Amniotic stem cell (primary cell): ENCODE measurements at places on chromosomes 3 and 15.

- no peak for DNase-seq
These were observed 24.2 kb downstream of the PSMD6 start for GRCh38 chr3:63998852-63999754.

GRCh38 chr3:29072611-29073010 is 208.3 kb upstream of the RBMS3 start:
- no peak for DNase-seq

DNA sequence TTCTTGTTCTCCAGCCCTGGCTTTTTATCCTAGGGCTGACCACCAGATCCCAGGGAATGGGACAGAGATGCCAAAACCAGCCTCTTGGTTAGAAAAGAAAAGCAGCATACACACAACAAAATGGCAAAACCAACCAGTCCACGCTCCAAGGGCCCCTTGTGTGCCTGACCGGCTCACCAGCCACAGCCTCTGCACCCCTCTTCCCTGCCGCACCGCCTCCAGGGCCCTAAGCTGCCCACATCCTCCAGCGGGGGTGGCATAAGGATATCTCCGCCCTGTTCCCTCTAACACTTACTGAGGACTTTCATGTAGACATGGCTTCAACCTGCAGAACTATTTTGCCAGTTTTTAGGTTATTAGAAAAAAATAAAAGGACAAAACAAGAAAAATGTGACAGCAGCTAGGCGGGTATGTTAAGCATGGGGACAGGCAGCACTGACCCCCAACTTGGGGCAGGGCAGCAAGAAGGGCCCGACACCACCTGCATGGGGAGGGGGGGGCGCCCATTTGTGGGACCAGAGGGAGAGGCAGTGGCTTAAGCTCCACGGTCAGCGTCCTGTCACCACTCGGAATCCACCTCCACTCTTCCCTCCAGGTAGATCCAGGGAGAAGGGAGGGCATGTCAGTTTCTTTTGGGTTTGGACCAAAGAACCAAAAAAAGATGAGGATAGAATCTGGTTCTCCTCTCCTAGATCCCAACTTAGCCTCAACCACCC is 49.1 kb downstream of the DHX30 start:
- DNase-seq = no peak

- DNase-seq = no peak
These were observed 372.0 kb upstream of the ATP10A start for GRCh38 chr15:26234976-26235767.

GRCh38 chr3:114417675-114418074 is 123.8 kb downstream of the TIGIT start:
- no peak for DNase-seq

GRCh38 chr3:53630547-53630946 is 136.1 kb downstream of the CACNA1D start:
- no peak for DNase-seq

GRCh38 chr3:71035886-71036285 is 547.6 kb downstream of the FOXP1 start:
- no peak for DNase-seq

- DNase-seq = peak; percentile 30
These were observed at the start of gene CSK for GRCh38 chr15:74781431-74782258. TSS of gene CSK (plus strand) at chr15:74782080. CDS start at chr15:74798298, 16,218 bp downstream.

DNA sequence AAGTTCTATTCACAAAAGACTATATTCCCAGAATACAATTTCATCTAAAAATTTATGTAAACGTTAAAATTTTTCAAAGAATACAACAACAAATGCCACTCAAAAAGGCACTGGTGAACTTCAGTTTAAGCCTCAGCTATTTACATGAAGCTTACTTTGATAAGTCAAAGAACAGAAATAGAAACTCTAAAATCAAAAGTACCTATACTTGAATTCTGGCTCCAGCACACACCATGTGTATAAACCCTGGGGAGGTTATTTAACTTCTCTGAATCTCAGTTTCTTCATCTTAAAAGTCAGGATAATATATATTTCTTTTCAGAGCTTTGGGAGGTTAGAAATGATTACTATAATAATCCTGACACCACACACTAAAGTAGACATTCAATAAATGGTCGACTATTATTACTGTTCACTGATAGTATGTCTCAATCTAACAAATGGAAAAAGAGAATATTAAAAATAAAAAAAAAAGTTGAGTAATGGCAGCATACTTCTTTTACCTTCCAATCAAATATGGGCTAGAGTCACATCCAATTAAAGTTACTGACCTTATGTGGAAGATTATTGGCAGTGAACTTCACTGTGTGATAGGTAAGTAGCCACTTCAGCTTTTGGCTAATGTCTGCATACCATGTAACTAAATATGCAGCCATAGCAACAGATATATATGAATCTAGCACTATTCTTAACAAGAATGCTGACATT is 248.4 kb downstream of the ISL2 start:
- DNase-seq = no peak

DNA sequence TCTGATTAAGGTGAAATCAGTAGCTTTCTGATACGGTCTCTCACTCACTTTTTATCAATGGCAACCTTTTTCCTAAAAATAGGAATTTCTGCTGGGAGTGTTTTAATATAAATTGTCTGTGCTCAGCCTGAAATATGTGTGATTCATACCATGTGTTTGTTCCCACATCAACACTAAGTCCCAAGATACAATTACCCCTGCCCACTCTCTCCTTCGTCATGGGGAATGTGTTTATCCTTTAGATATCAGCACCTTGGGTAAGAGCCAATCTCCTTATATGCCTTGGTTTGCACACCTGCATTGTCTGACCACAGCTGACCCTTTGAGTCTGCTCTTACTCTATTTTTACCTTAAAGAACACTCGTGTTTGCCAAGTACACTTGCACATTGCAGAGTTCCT is 356.4 kb downstream of the LPP start:
- DNase-seq = no peak
